ENCODE measurements at places on chromosomes 16 and 17.

- DNase-seq = no peak
Observed at GRCh38 chr16:65667011-65667578, 545.2 kb upstream of the CDH11 start.

GRCh38 chr17:75642182-75642783 lies 9.0 kb downstream of the SMIM5 start:
- no peak for DNase-seq

GRCh38 chr17:50660042-50660886 lies 25.6 kb downstream of the ABCC3 start:
- DNase-seq = no peak

GRCh38 chr16:76963614-76964315 lies 227.2 kb upstream of the MON1B start:
- no peak for DNase-seq

- DNase-seq = peak; percentile 4
Observed at GRCh38 chr17:68398691-68399637, 58.3 kb downstream of the WIPI1 start.

DNA sequence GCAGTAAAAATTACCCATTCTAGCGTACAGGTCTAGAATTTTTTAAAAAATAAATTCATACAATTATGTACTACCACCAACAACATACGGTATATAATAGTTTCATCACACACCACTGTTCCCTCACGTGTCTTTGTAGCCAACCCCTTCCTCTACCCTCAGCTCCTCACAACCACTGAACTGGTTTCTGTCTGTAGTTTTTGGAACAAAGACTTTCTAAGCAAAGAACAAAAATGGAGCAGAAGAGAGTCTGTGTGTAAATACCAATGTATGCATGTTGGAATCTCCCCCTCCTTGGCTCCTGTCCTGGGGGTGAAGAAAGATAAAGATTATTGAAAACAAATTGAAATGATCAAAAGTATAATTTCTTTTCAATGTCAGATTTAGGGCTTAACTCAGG lies 31.9 kb upstream of the CCR7 start:
- no peak for DNase-seq

- DNase-seq = no peak
Observed at GRCh38 chr17:28247671-28248555, 71.1 kb upstream of the TMEM97 start.

DNA sequence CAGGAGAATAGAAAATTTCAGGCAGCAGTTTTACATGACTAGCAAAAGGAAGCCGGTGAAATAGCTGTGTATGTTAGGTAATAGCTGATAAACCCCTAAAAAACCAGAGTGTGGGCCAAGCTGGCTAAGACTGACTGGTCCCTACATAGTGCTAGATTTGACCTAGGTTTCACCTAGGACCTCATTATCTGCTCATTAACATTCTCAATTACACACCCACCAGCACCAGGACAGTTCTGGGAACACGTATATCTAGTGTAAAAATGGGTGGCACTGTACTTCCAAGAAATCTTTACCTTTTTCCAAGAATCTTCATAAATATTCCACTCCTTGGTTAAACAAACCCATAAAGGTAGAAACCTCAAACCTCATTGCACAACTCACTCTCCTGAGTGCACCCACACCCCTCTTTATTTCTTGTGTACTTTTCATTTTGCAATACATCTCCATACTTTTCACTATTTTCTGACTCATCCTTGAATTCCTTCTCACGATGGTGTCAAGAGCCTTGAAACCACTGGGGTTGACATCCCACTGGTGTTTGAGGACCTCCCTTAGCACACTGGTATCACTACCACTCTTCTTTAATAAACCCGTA lies 262.7 kb upstream of the KCNJ16 start:
- no peak for DNase-seq

DNA sequence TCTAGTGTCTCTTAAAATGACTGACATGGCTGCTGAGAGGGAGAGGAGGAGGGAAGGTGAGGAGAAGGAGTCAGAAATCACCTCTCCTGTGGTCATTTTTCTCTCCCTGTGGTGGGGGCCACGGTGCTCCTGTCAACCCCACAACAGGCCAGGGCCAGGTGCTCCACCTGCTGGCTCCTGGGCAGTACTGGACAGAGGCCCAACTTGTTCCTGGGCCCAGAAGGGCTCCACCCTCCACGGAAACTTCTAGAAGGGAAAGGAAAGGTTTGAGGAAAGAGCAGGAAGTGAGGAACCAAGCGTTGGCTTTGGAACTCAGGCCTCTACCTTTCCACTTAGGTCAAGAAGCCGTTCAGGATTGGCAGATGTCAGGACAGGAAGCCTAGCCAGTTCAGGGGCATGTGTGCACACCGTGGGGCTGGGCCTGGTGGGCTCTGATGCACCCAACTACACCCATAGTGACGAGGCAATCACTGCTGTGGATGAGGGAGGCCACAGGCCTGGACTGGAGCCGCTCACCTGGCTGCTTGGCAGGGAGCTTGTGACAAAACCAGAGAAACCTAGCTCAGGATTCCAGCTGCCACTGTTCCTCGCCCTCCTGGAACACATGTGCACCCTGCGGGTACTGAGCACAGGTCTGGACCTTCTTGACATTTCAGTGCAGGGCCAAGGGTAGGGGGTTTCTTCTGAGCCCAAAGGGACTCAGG lies 36.1 kb downstream of the WNT3 start:
- no peak for DNase-seq

GRCh38 chr16:79074541-79074940 lies 526.0 kb downstream of the MAF start:
- DNase-seq = no peak

DNA sequence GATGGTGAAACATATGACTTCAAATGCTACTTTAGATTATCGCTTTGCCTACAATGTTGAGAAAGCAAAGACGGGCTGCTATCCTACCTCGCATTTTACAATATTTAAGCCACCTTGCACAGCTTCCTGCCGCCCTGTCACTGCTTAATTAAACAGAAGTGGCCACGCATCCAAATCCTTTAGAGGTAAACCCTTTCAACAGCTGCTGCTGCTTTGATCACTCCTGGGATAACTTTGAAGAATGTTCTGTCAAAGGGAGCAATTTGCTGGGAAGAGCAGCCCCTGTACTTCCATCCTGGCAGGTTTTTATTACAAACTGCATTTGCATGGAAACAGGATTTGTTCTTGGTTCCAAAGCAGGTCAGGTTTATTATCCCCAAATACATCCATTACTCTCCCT lies 24.2 kb upstream of the SSTR2 start:
- no peak for DNase-seq

- no peak for DNase-seq
Observed at GRCh38 chr16:79155904-79156303, 444.6 kb downstream of the MAF start.

GRCh38 chr17:77619851-77620250 lies 338.7 kb upstream of the TNRC6C start:
- no peak for DNase-seq

GRCh38 chr16:50441486-50442157 lies 72.8 kb upstream of the BRD7 start:
- DNase-seq = no peak

DNA sequence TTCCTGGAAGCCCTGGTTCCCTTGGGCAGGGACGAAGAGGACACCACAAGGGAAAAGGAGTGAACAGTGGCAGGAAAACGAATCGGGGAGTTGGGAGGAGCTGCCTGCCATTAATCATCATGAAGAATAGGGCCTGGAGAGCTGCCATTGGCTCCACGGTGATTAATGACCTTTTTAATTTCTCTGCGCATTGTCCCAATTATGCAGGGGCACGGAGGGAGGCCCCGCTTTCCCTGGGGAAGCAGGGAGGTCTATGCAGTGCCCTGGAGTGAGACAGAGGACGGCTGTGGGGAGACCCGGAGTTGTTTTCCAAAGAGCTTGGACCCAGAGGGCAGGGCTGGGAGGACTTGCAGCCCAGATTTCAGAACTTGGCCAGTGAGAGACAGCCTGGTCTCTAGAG lies 338.9 kb upstream of the C16orf82 start:
- no peak for DNase-seq

GRCh38 chr16:303760-304505 lies 21.0 kb downstream of the PDIA2 start:
- DNase-seq = no peak

- DNase-seq = no peak
Observed at GRCh38 chr17:30840771-30841170, 9.0 kb downstream of the ATAD5 start.

DNA sequence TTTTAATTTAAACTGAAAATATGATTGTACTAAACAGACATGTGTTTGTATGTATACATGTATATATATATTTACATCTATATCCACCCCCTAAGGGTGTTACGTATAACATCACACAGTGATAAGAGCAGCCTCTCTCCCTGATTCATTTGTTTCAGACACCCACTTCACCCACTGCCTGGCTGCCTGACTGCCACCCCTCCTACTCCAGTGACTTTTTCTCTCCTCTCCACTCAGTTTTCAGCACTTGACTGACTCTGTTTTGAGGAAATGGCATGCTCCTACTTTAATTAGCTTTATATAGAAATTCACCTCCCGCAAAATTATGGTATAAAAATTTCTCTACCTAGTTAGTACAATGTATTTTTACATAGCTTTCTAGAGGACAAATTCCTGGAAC lies 20.0 kb downstream of the BFAR start:
- DNase-seq = no peak

- peak; percentile 37 for DNase-seq
Observed at GRCh38 chr17:11996722-11997146, 541 bp downstream of the ZNF18 start.

GRCh38 chr17:45743626-45744326 lies 40.3 kb upstream of the CRHR1 start:
- no peak for DNase-seq

DNA sequence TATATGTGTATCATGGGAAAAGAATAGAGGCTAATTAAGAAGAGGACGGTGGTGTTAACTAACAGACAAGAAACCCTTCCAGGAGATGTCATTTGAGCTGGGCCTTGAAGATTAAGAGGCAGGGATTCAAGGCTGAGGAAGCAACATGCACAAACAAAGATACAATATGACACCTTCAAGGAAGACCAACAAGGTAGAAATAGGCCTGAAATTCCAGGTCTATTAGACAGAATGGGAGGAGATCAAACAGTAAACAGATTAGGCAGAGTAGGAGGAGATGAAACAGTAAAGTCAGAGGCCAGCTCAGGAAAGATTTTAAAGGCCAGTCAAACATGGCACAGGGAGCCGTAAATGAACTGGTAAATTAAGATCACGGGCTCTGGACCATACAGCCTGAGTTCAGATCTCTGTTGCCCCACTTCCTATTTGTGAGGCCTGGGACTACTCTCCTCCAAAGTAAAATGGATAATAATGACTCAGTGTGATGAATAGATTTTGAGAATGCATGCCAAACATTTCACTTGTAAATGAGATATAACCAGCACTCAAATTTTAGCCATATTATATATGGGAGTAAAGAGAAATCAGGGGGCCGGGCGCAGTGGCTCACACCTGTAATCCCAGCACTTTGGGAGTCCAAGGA lies 38.9 kb downstream of the USP31 start:
- no peak for DNase-seq

DNA sequence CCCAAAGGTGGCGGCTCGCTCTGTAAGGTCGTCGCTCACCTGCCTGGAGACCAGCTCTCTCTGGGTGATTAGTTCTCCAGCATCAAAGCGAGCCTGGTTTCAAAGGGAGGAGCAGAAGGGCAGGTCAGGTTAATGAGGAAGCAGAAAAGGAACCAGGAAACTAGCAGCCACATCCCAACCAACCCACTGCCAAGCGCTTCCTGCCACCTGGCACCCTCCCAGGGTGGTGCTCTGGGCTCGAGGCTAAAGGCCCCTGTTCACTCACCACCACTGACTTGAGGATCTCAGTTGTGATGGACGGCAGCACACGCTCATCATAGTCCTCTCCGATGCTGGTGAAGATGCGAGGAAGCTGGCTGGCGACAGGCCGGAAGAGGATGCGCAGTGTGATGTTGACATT lies 5.6 kb downstream of the PHB1 start:
- DNase-seq = no peak

GRCh38 chr16:22898874-22899348 lies 84.9 kb downstream of the HS3ST2 start:
- DNase-seq = peak; percentile 83

- DNase-seq = no peak
Observed at GRCh38 chr17:82323514-82324234, 6.3 kb upstream of the CD7 start.
